ENCODE measurements at places on chromosomes 1 and 21. TPM values are rescaled to one million over a fixed set of nuclear protein-coding genes. Genes with fewer than 3 reads are reported as not detected.
A peak's percentile ranks its signal among the peaks of the same experiment; 100 is the strongest.

GRCh38 chr1:115833856-115834255 is 7.1 kb downstream of the NHLH2 start:
- peaks cover 4% of the 10 kb centered on the region for H3K4me1 ChIP-seq
- no peaks in the 10 kb centered on the region for H3K36me3 ChIP-seq

DNA sequence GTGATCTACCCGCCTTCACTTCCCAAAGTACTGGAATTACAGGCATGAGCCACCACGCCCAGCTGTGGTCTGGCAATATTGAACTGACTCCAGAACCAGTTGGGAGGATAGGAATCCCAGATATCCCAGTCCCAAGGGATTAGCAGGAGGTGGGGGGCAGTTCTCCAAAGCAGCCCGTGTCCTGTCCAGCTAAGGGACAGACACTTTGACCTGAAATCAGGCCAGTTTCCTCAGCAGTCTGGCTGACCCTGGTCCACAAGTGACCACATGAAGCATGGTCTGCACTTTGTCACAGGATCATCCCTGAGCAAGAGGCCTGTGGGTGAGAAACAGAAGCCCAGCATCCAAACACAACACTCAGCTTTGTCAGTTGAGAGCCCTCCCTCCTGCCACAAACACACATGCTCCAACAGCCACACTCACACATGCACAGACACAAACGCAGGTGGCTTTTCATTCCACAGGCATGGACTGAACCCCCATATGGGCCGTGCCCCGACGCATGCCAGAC is 2.7 kb upstream of the FDPS start:
- DNase-seq, result no peak
- no peak overlapping the region for H3K4me3 ChIP-seq
- H3K27ac ChIP-seq, result peak overlapping the region; percentile 52
- peaks cover 5% of the 10 kb centered on the region for H3K4me1 ChIP-seq
- no peaks in the 10 kb centered on the region for H3K36me3 ChIP-seq

The FMN2 gene
- total RNA-seq, result not detected

The SLAMF9 gene
- total RNA-seq, result not detected

GRCh38 chr1:29556657-29557056 is 320.3 kb downstream of the PTPRU start:
- no peak for DNase-seq
- H3K36me3 ChIP-seq, result no peaks in the 10 kb centered on the region
- H3K4me1 ChIP-seq, result peaks cover 7% of the 10 kb centered on the region
- H3K27ac ChIP-seq, result no peak overlapping the region

DNA sequence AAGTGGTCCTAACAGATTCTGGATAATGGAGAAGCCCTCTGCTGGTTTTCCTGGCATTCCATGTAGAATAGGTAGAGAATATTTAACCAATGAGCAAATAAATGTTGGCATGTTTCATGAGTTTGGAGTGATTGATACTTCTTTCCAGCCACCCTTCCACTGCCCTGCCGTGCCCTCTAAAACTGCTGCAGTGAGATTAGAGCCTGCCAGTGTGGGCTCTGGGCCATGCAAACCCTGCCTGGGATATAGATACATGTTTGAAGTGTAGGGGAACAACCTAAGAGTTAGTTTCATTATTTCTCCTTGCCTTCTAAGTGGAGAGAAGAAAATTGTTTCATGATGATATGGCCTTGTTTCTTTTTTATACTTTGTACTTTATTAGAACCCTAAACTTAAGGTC is 10.4 kb downstream of the UBE2Q1 start:
- H3K27ac ChIP-seq, result peak overlapping the region; percentile 48
- DNase-seq, result no peak
- peaks cover 43% of the 10 kb centered on the region for H3K36me3 ChIP-seq
- peaks cover 2% of the 10 kb centered on the region for H3K27me3 ChIP-seq
- H3K4me3 ChIP-seq, result no peak overlapping the region
- peaks cover 12% of the 10 kb centered on the region for H3K4me1 ChIP-seq

GRCh38 chr1:9590945-9591668 is 2.4 kb downstream of the TMEM201 start:
- H3K4me3 ChIP-seq, result peak overlapping the region; percentile 39
- no peaks in the 10 kb centered on the region for H3K27me3 ChIP-seq
- H3K36me3 ChIP-seq, result no peaks in the 10 kb centered on the region
- no peak overlapping the region for H3K27ac ChIP-seq
- no peak for DNase-seq

- H3K36me3 ChIP-seq, result peaks cover 10% of the 10 kb centered on the region
- no peak overlapping the region for H3K4me3 ChIP-seq
- no peaks in the 10 kb centered on the region for H3K4me1 ChIP-seq
- no peak overlapping the region for H3K27ac ChIP-seq
Measured at GRCh38 chr1:182527680-182528079, 61.4 kb downstream of the RNASEL start.

DNA sequence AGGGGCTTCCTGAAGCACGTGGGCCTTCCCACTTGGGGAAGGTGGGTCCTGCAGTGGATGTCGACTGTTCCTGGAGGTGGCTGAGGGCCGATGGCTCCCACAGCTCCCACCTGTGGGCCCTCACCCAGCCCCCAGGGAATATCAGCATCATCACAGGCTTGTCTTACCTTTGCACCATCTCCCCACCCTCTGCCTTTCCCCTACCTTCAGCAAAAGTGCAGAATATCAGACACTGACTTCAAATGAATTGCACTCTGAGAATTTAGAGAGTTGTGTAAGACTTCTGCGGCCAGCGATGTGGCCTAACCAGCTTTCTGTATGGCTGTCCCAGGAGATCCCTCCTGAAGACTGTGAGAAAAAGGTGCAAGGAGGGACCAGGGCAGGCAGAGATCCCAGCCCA is 105.4 kb downstream of the PRDM2 start:
- no peak overlapping the region for H3K27ac ChIP-seq
- H3K4me1 ChIP-seq, result peaks cover 68% of the 10 kb centered on the region
- DNase-seq, result no peak
- H3K27me3 ChIP-seq, result no peaks in the 10 kb centered on the region
- H3K36me3 ChIP-seq, result peaks cover 13% of the 10 kb centered on the region
- H3K4me3 ChIP-seq, result no peak overlapping the region

The BEND5 gene
- total RNA-seq, result 12.8 TPM

DNA sequence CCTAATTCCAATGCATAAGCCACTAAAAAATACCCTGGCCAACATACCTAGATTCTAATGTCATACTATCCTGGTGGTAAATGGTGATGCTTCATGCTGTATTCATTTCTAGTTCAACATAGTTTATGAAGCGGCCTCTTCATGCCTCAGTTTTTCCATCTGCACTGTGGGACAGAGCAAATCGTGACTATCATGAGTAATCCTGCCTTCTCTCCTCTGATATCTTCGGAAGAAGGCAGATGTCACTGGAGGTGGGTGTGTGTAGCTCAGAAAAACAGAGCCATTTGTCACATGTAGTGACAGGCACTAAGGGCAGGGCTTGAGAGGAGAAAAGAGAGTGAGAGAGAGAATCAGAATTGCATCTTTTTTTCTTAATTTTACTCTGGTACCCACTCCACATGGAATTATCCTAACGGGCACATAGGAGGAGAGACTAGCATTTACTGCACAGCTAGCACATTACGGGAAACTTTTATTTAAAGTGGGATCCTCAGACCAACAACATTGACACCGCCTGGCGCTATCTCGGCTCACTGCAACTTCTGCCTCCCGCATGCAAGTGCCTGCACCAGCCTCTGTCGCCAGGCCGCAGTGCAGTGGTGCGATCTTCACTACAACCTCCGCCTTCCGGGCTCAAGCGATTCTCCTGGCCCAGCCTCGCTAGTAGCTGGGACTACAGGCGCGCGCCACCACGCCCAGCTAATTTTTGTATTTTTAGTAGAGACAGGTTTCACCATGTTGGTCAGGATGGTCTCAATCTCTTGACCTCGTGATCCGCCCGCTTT is 78.4 kb upstream of the KCNA3 start:
- no peak overlapping the region for H3K4me3 ChIP-seq
- DNase-seq, result no peak
- H3K27ac ChIP-seq, result no peak overlapping the region
- no peaks in the 10 kb centered on the region for H3K36me3 ChIP-seq
- peaks cover 10% of the 10 kb centered on the region for H3K27me3 ChIP-seq

- no peak for DNase-seq
- peaks cover 35% of the 10 kb centered on the region for H3K27me3 ChIP-seq
- no peak overlapping the region for H3K27ac ChIP-seq
- H3K4me1 ChIP-seq, result peaks cover 43% of the 10 kb centered on the region
- no peaks in the 10 kb centered on the region for H3K36me3 ChIP-seq
Measured at GRCh38 chr1:156117414-156118176, 3.1 kb downstream of the LMNA start.

DNA sequence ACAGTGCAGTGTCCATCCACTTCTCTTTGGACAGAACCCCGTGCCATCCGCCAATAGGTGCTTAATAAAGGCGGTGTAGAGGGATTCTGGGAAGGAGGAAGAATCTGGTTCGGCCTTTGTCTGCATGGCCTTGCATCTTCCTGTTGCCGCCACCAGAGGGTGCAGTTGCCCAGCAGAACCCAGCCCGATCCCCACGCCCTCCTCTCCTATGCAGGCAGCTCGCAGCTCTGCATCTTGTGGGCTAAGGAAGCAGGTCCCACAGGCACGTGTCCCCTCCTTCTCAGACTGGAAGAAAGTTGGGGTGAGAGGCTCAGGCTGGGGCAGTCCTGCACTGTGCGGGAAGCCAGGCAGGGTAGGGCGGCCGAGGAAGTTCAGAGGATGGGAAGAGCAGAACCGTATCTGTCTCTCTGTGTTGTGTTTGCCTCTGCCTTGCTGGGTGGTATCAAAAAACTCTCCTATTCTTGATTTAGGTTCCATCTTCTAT is 20.8 kb downstream of the NAV1 start:
- H3K27ac ChIP-seq, result no peak overlapping the region
- H3K4me1 ChIP-seq, result peaks cover 1% of the 10 kb centered on the region
- H3K36me3 ChIP-seq, result no peaks in the 10 kb centered on the region
- H3K27me3 ChIP-seq, result no peaks in the 10 kb centered on the region
- H3K4me3 ChIP-seq, result no peak overlapping the region

The MYBPH gene
- not detected for total RNA-seq

GRCh38 chr1:61852670-61853015 is 110.4 kb downstream of the PATJ start:
- H3K27ac ChIP-seq, result no peak overlapping the region
- H3K4me1 ChIP-seq, result peaks cover 2% of the 10 kb centered on the region
- no peaks in the 10 kb centered on the region for H3K27me3 ChIP-seq
- no peak for DNase-seq

The SLC44A3 gene
- total RNA-seq, result not detected

The CACNA1S gene
- total RNA-seq, result not detected

DNA sequence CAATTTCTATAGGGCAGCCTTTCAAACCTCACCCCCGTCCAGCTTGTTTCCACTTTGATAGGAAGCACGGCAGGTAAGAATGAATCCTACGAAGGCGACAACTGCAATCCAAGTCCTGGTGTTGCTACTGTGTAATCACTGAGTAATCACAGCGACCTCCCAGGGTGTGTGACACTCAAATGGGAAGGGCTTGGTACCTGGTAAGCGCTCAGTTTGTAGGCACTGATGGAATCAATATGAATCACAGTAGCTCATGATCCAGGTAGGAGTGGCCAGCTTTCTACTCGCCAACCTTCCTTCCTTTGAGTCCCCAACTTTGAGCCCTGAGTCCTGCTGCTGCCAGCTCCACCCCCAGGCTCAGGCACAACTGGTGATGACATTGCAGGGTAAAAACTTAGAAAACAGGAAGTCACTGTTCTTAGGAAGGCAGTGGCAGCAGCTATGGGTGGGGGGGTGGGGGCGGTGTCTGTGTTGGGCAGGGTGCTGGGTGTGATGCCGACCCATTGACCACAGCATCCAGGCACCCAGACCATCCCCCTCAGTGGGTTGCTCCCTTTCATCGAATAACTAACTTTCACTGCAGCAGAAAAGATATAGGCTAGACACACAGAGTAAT is 70.7 kb downstream of the CD247 start:
- peaks cover 86% of the 10 kb centered on the region for H3K4me1 ChIP-seq
- no peaks in the 10 kb centered on the region for H3K36me3 ChIP-seq
- H3K27ac ChIP-seq, result peak overlapping the region; percentile 90
- peak; percentile 47 for DNase-seq
- H3K27me3 ChIP-seq, result no peaks in the 10 kb centered on the region

DNA sequence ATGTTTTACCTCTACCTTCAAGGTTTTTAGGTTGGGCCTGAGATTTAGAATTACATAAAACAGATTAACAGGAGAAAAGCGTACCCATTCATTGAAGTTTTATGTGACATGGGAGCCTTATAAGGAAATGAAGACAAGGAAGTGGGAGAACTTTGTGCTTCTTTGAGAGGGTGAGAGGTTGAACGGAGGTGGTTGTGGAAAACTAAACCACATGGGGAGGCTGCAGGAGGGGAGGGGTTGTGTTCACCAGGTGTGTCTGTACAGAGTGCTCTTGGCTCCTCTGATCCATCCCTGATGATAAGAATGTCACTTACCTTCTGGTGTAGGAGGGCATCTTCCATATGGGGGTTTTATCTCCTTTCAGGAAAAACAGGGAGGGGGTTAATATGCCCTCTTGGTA is 2.7 kb downstream of the SLX9 start:
- H3K4me1 ChIP-seq, result peaks cover 29% of the 10 kb centered on the region
- peak overlapping the region; percentile 71 for H3K27ac ChIP-seq
- DNase-seq, result no peak
- no peaks in the 10 kb centered on the region for H3K27me3 ChIP-seq
- peak overlapping the region; percentile 74 for H3K4me3 ChIP-seq

GRCh38 chr1:30930631-30931173 is 22.1 kb upstream of the SDC3 start:
- H3K4me1 ChIP-seq, result peaks cover 6% of the 10 kb centered on the region
- DNase-seq, result no peak
- H3K36me3 ChIP-seq, result peaks cover 7% of the 10 kb centered on the region
- no peak overlapping the region for H3K4me3 ChIP-seq
- peak overlapping the region; percentile 75 for H3K27ac ChIP-seq
